Type B pancreatic cell (in vitro differentiated cells): ENCODE measurements at places on chromosomes 1 and 21. TPM values are rescaled to one million over a fixed set of nuclear protein-coding genes. Genes with fewer than 3 reads are reported as not detected.
A peak's percentile ranks its signal among the peaks of the same experiment; 100 is the strongest.

Gene KRTAP19-1
- 1.0 and 1.1 TPM in 2 replicates for total RNA-seq

DNA sequence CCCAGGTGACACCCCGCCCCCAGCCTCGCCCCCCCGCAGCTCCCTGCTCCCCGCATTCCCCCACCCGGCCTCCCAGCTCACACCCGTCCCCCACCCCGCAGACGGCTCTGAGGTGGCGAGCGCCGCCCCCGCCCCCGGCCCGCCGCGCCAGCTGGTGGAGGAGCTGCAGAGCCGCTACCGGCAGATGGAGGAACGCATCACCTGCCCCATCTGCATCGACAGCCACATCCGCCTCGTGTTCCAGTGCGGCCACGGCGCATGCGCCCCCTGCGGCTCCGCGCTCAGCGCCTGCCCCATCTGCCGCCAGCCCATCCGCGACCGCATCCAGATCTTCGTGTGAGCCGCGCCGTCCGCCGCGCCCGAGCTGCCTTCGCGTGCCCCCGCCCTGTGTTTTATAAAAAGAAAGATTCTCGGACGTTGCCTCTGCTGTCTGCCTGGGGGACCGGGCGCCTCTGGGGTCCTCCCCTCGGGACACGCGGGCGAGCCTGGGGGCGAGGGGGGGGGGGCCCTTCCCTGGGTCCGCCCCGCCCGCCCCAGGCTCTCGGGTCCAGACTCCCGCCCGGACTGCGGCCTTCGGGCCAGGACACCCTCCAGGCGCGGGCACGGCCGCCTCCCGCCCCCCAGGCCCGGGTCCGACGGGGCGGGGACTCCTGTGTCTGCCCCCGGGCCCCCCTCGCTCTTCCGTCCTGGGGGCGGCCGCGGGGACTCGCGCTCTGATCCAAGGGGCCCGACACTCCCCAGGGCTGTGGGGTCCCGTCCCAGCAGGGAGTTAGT, 1.6 kb upstream of the MMP23B start:
- DNase-seq = peak; percentile 73

GRCh38 chr1:31718327-31718897, 14.6 kb upstream of the COL16A1 start:
- DNase-seq = no peak

DNA sequence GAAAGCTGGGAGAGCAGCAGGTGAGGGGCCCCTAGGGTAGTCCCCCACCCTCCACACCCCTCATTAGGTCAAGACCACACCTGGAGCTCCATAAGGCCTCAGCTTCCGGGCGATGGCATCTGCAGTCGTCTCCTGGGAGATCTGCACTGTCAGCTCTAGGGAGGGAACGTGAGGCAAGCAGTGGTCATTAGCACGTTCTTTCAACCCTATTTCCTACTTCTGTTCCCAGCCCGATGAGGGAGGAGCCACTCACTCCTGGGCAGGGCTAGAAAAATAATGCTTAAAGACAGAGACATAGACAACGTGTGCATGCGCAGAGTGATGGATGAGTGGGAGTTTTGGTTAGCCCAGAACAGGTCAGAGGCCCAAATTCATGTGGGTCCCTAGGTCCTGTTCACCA, 9.7 kb downstream of the KDF1 start:
- DNase-seq = no peak

DNA sequence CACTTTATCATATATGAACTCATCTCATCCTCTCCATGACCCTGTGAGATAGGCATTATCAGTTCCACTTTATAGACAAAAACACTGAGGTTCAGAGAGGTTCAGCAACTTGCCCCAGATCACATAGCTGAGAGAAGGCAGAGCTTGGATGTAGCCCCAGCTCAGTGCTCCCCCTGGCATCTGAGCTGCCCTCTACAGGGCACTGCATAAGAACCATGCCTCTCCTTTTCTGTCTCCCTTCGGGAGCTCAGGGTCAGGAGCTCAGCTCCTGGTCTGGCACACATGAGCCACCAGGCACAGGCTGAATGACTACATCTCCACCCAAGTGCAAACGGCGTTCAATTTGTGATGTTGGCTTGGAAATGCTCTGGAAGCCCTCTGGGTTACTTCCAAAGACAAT, 16.9 kb downstream of the RAB7B start:
- DNase-seq = no peak

Gene CORT
- not detected in 2 replicates for total RNA-seq
